Stimulated activated CD4-positive, alpha-beta T cell treated with anti-CD3 and anti-CD28 coated beads, TNF-alpha, amount 100 ng/mL, for 24 hours (primary cell): ENCODE measurements at places on chromosomes 7 and 10.

- DNase-seq: peak; percentile 12
These were observed 10.5 kb upstream of the SLC26A3 start for GRCh38 chr7:107813524-107813923.

GRCh38 chr7:126487728-126488442 lies 764.9 kb downstream of the GRM8 start:
- DNase-seq: no peak

GRCh38 chr7:8615019-8615418 lies 181.6 kb downstream of the NXPH1 start:
- DNase-seq: no peak

- no peak for DNase-seq
These were observed 111.2 kb downstream of the VIPR2 start for GRCh38 chr7:159033473-159033825.

GRCh38 chr10:80684259-80684658 lies 146.6 kb downstream of the SH2D4B start:
- DNase-seq: no peak

- no peak for DNase-seq
These were observed 29.9 kb upstream of the PDCD4 start for GRCh38 chr10:110841767-110842267.

DNA sequence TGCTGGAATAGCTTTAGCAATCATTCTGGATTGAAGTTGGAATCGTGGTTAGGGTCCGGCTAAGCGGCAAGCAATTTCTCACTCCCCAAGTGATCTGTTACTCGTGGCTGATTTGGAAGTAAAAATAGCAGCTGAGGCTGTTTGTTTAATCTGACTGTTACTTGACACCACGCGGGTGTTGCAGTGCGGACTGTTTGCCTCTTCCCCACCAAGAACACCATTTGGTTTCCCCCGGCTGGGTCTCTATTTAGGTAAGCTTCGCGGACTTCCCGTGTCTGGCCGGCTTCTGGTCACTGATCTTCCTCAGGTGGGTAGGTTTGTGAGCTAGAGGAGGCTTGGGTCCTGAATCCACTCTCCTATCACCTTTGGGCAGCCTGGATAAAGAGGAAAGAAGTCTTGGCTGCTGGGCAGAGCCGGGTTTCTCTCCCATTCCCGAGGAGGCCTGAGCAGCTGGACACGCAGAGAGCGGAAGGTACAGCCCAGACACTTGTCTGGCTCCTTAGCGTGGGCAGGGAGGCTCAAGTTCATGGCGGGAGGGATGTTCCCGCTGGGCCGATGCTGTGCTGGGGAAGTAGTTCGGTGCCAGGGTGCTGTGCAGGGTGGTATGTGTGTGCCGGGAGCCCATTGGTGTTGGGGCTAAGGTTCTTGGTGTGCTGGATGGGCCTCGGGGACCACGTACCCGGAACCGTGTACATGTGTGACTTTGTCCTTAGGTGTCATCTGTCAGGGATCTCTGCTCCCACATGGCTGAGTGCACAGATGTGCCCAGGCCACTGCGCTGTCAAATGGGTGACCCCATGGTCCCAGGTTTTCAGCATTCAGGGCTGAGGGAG lies at the start of gene C10orf71:
C10orf71 (plus strand) TSS at position 188 of the 833 bp plus-strand sequence. CDS start 23,376 bp downstream, outside the sequence.
- DNase-seq: no peak

DNA sequence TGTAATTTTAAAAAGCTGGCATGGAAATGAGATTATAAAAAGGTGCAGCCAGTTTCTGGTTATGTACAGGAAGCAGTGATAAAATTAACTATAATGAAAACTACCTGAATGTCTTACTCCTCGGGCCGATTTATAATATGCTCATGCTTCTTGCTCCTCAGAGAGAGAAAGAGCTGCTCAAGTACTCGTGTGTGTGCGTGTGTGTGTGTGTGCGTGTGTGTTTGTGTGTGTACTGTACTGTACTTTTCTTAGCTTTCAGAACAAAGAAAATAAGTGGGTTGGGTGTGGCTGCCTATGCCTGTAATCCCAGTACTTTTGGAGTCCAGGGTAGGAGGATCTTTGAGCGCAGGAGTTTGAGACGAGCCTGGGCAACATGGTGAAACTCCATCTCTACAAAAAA lies 96.6 kb upstream of the NMT2 start:
- DNase-seq: no peak

GRCh38 chr7:81298951-81299666 lies 380.3 kb upstream of the SEMA3C start:
- DNase-seq: no peak

DNA sequence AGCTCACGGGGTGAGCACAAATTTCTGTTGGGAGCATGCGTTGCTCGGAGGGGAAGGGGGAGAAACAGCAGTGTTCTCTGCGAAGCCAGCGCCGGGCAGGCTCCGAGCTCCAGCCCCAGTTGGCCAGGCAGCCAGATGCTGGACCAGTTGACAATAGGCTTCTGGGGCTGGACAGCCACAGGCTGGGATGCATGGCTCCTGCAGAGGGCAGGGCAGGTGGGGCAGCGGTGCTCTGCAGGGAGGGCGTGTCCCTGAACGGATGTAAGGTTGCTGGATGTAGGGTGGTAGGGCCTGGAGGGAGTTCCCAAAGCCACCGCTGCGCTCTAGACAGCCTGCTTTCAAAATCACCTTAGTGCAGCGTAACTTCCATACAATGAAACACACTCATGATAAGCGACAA lies 574.9 kb downstream of the GLRX3 start:
- DNase-seq: no peak

GRCh38 chr10:11610826-11611247 lies 613 bp downstream of the USP6NL start:
- peak; percentile 24 for DNase-seq

DNA sequence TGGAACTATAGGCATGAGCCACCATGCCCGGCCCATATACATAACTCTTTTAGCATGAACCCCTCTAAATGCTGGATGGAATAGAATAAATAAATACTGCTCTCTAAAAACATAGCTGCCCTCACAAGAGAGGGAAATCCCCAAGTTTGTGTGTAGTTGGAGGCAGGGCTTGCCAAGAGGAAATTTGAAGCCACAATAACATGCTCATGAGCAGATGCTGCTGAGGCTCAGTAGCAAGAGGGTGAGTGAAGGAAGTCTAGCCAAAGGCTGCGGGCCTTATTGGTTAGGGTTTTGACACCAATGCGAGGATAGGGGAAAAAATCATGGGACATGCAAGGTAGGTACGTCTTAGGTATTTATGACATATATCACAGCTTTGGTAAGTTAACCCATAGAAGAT lies 17.3 kb downstream of the TPK1 start:
- DNase-seq: peak; percentile 26

GRCh38 chr7:158320328-158320727 lies 267.3 kb downstream of the PTPRN2 start:
- DNase-seq: no peak

DNA sequence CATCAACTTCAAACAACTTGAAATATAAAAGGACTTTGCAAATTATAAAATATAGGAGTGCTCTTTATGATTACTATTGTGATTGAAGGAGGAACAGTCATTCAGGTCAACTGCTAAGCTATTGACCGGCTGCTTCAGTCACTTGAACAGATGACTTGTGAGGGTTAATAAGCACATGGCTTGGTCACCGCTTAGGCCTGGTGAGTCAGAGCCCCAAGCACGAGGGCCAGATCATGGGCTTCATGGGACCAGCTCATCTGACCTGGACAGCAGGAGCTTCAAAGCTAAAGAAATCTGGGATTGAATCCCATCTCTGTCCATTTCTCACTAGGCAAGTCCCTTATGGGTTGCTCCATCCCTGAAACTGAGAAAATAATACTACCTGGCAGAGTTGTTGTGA lies 60.4 kb upstream of the ADO start:
- no peak for DNase-seq

- DNase-seq: no peak
These were observed 20.4 kb upstream of the GLCCI1 start for GRCh38 chr7:7948232-7948631.

- no peak for DNase-seq
These were observed 76.6 kb downstream of the GPR37 start for GRCh38 chr7:124688991-124689390.

- DNase-seq: no peak
These were observed 18.8 kb upstream of the AOAH start for GRCh38 chr7:36742911-36743775.

- no peak for DNase-seq
These were observed 155.3 kb upstream of the COBL start for GRCh38 chr7:51471981-51472296.

DNA sequence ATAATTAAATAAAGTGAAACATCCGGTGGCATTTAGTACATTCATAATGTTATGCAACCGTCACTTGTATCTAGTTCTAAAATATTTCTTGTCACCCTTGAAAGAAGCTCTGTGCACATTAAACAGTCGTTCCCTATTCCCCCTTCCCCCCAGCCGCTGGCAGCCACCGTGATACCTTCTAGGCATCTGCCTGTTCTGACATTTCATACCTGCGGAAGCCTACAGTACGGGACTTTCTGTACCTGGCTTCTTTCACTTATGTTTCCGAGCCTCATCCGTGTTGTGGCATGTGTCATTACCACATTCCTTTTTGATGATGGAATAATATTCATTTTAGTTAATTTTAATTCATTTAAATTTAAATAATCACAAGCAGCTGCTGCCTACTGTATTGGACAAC lies 13.9 kb upstream of the SFRP5 start:
- DNase-seq: no peak

GRCh38 chr10:78402591-78402990 lies 368.9 kb downstream of the RPS24 start:
- no peak for DNase-seq
